Umbilical cord (tissue), 2 donors: ENCODE measurements at places on chromosomes 6 and 20.

DNA sequence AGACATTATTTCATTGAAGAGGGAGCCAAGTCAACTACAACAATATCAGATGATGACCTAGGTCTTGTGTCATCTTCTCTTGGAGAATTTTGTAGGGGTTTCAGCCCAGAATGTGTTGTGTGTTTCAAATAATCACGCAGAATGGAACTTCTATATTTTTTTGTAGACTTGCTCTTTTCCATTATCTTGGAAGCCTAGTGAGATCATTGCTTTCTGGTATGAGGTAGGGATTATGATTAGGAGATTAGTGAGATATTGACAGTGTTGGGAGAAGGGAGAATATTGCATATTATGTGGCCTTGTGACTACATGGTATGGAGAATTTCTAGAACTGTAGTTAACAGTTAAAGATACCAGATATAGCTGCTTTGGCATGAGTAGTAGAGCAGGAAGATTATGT, 423.6 kb upstream of the PLCB4 start:
- peak; percentile 62 for DNase-seq

GRCh38 chr6:45806172-45806571, 209.5 kb downstream of the CLIC5 start:
- DNase-seq: no peak

- no peak for DNase-seq
Measured at GRCh38 chr20:1987826-1988225, 6.0 kb downstream of the PDYN start.

DNA sequence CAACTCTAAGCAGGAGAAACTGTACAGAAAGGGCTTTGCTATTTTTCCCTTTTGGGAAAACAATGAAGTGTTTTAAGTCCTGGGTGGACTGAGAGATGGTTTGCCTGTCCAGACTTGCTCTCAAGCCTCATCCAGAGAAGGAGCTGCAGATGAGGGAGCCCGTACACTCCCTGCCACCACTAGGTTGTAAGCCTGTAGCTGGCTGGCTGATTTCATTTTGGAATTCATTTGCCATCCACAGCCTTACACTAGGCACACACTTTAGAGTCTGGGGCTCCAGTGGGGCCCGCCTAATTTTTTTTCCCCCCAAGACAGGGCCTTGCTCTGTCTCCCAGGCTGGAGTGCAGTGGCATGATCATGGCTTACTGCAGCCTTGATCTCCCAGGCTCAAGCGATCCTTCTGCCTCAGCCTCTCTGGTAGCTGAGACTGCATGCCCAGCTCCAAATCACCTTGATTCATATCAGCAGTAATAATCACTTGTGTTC, 28.4 kb downstream of the POFUT1 start:
- no peak for DNase-seq

GRCh38 chr20:25039697-25040437, 18.1 kb downstream of the ACSS1 start:
- peak; percentile 91 for DNase-seq

- DNase-seq: no peak
Measured at GRCh38 chr6:25578538-25578937, 73.5 kb upstream of the SCGN start.

DNA sequence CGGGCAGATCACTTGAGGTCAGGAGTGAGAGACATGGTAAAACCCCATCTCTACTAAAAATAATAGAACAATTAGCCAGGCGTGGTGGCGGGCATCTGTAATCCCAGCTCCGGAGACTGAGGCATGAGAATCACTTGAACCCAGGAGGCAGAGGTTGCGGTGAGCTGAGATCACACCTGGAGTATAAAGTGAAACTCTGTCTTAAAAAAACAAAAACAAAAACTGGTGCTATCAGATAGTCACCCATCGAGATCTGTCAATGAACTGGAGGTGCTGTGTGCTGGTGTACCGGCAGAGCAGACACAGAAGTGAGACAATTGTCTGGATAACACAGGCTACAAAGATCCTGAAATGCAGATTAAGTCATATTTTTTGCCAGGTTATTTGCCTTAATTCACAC, 24.7 kb downstream of the CTCFL start:
- DNase-seq: no peak

DNA sequence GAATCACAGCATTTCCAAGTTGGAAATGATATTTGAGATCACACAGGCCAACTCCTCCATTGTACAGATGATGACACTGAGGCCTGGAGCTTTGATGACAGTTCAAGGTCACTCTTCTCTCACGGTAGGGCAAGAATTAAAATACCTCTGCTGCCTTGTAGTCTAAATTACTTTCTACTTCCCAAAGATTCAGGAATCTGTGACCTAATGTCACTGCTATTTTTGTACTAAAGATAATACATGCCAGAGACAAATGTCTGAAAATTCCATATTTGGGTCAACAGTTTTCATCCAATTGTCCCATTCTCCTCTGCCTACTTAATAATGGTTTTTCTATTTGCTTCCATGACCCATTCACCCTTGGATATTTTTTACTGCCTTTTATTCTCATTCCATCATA, 160.0 kb downstream of the SOD2 start:
- no peak for DNase-seq

- DNase-seq: no peak
Measured at GRCh38 chr6:160000280-160000704, 31.4 kb downstream of the IGF2R start.

GRCh38 chr20:3250091-3250504, 11.1 kb upstream of the SLC4A11 start:
- no peak for DNase-seq

DNA sequence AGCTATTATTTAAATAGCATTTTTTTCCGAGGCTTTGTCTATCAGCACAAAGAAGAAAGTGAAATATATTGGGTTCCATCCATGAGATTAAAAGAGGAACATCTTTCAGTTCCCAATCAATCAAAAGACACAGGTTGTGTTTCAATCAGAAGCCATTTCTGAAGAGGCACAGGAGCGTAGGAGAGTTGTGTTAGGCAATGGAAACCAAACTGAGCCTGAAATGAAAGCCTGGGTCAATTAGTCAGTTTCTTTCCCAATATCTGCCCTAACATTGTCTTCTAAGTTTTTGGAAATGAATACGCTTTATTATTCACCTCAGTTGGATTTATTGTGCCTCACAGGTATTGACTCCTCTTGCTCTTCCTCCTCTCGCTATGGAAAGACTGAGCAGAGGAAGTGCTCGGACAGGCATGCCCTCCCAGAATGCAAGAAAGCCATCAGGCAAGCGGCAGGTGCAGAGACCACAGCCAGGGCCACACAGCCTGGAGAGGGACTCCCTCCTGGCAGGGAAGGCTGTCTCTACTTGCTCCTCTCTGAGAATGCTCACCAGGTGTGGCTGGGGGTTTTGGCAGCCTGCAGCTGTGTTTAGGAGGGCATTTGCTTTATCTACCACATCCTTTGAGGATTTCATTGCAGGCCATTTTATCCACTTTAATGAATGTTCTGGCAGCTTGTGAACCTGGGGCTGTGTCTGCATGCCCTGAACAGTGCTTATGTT, 100.8 kb upstream of the NEDD9 start:
- no peak for DNase-seq

- DNase-seq: no peak
Measured at GRCh38 chr20:25019381-25020155, 27.0 kb upstream of the APMAP start.

DNA sequence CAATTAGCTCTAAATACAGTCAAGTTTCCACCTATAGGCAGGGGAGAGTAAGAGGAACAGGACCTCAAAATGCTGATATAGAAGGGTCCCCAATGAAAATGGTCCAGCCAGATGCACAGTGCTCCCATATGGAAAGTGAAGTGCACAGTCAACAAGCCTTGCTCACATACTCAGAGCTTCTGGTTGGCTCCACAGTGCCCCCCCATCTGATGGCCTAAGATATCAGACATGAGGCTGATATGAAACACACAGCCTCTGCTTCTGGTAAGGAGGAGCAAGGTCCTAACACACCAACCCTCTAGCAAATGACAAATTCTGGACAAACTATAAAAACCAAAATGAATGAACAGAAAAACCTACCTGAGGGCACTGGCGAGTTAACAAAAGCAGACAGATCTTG, 111.4 kb upstream of the EMILIN3 start:
- DNase-seq: no peak

DNA sequence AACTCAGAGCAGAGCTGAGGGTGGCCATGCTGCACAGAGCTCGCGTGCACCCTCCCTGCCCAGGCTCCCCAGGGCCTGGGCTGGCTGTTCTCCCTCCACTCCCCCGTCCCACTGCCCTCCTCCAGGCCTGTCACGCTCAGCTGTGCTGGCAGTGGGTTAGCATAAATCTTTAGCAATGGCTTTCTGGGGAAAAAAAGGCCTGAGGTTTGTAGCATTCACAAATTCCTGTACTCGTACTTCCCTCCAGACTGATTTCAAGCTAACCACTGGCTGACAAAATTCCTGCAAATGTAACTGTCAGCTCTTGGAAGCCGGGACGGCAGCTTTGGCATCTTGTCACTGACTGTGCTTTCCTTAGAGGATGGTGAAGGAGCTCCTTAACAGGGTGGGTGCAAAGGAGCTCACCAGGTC, 22.3 kb upstream of the SMOC2 start:
- DNase-seq: peak; percentile 57

DNA sequence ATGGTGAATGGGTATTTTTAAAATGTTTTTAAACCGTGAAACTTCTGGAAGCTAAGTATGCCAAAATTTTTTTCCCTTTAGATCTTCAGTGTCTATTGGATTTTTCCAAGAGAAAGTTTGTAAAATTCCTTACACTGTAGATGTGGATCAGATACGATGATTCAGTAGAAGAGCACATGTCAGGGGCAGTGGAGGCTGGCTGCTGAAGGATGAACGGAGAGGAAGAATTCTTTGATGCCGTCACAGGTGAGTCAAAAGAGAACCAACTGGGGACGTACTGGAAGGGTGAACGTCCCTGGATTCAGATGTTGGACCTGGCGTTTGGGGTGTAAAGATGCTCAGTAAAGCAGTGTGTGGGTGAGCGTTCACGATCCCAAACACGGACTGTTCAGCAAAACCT, 17.7 kb downstream of the OSBPL2 start:
- DNase-seq: no peak

- no peak for DNase-seq
Measured at GRCh38 chr20:17735959-17736621, 36.3 kb downstream of the BANF2 start.

- DNase-seq: no peak
Measured at GRCh38 chr6:3966426-3966825, 112.5 kb downstream of the FAM217A start.

DNA sequence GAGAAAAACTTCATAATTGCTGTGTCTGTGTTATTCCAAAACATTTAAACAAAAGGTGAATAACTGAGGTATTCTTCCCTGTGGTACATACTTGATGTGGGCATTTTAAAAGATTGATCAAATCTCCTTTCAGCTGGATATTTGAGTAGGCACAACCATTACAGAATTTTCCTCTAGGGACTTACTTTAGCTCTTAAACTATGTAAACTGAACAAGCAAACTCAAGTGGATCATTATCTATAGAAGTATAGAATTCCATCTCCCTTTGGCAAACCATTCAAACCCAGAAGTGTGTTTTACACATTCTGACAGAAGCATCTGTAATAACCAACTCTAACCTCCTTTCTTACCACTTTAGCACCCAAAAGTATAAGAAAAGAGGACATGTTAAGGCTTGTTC, 241.4 kb downstream of the ESR1 start:
- DNase-seq: no peak

DNA sequence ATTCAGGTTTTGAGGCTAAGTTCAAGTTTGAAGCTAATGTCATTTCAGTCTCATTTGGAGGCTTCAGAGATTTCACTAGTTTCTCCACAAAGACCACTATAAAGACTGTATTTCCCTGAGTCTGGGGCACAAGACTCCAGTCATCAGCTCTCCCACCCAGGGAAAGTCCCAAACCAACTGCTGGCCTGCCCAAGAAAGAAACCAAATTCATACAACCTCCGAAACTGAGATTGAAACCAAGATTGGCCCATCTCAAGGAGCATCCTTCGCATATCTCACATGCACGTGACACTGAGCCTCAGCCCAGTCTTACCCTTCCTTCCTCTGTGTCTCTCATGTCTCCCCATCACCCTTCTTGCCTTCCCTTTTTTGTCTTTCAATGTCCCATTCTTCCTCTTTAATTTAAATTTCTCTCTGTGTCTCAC, 3.5 kb upstream of the LTA start:
- DNase-seq: no peak

GRCh38 chr6:56033401-56033800, 158.0 kb upstream of the BMP5 start:
- DNase-seq: peak; percentile 81

- peak; percentile 56 for DNase-seq
Measured at GRCh38 chr6:22353101-22353500, 56.3 kb upstream of the PRL start.

DNA sequence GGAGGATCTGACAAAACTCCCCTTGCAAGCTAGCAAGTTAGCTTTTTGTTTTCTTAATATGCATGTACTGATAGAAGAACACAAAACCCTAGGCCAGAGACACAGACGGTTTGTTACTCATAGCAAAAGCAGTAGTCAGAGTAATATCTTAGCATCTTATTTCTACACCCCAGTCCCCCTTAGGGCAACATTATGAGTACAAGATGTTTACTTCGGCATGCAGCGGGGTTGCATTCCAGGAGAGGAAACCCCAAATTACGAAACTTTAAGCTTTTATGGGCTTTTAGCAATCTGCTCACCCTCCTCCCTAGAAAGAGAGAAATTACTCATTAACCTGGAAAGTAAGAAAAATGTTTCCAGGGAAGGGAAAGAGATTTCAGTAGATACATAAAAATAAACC, 1286.9 kb downstream of the EPHA7 start:
- DNase-seq: no peak

GRCh38 chr6:30972816-30973215, 10.7 kb upstream of the MUC21 start:
- no peak for DNase-seq

- DNase-seq: no peak
Measured at GRCh38 chr6:56856036-56856580, 98.8 kb upstream of the BEND6 start.

DNA sequence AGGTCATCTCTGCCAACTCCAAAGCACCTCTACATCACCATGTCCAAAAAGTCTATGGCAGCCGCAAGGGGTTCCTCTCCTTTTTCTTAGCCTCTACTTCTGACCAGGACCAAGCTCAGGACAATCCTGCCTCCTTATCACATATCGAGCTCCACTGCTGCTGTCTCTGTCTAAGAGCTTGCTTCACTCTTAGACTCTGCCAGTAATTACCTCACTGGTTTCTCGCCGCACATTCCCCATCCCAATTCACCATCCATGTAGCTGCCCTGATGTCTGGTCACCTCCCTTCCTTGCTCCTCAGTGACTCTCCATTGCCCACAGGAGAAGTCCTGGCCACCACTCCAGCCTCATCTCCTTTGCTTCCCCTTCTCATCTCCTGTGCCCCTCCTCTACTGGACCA, 24.1 kb upstream of the PI16 start:
- no peak for DNase-seq

- peak; percentile 61 for DNase-seq
Measured at GRCh38 chr6:149235130-149235561, 82.4 kb upstream of the TAB2 start.
